ENCODE measurements at places on chromosomes 1 and 21.

GRCh38 chr1:78038491-78038939, 7.3 kb upstream of the GIPC2 start:
- DNase-seq, result peak; percentile 29

- DNase-seq, result no peak
These were observed 14.4 kb upstream of the SCCPDH start for GRCh38 chr1:246709835-246710234.

GRCh38 chr1:237033804-237034203, 8.2 kb upstream of the RYR2 start:
- DNase-seq, result no peak

DNA sequence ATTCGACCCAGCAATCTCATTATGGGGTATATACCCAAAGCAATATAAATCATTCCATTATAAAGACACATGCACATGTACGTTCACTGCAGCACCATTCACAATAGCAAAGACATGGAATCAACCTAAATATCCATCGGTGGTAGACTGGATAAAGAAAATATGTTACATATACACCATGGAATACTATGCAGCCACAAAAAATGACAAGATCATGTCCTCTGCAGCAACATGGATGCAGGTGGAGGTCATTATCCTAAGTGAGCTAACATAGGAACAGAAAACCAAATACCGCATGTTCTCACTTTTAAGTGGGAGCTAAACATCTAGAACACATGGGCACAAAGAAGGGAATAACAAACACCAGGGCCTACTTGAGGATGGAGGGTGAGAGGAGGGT, 115.5 kb downstream of the PTPN14 start:
- no peak for DNase-seq

- DNase-seq, result no peak
These were observed 7.6 kb upstream of the CNN3 start for GRCh38 chr1:94934551-94934950.

DNA sequence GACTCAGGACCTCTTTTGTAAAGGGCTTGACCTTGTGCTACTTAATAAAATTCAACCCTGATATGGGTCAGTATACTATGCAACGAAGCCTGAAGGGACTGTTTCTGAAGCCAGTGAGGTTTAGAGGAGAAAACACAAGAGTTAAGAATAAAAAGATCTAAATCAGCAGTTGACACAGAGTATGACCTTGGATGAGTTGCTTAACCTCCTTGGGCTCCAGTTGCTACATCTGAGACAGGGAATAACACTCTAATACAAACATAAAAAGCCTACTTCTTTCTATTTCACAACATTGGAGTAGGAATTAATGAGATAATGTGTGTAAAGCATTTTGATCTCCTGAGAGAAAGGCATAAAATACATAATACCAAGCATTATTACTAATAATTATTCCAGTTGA, 882.4 kb upstream of the ADGRL2 start:
- DNase-seq, result no peak

DNA sequence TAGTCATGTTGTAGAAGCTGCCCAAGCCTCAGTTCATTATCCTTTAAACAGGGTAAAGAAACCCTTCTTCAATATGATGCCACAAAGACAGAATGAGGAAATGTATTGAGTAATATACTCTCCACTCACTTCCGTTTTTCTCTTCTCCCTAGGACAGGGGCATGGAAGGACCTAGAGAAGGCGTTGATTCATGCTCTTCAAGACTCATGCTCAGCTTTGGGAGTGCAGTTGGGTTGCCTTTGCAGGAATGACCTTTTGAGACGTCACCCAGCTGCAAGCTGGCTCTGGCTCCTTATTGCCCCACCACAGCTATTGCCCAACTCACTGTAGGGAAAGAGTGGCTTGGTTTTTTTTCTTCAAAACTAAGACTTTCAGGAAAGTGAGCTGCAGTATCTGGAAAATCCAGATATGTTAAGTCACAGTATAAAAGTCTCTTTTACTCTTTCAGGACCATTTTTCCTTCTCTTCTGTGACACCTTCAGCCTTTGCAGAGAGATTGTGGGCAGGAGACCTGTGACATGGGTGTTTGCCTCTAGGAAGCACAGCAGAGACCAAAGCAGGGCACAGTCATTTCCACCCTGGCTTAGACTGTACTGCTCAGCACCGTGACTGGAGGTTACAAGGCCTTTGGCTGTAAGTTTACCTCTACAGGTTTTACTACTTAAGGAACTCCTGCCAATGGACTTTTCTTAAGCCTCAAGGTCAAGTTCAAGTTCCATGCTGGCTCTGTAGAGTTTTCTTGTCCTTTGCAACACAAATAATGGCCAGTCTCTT, 39.5 kb downstream of the XCL2 start:
- DNase-seq, result peak; percentile 12

DNA sequence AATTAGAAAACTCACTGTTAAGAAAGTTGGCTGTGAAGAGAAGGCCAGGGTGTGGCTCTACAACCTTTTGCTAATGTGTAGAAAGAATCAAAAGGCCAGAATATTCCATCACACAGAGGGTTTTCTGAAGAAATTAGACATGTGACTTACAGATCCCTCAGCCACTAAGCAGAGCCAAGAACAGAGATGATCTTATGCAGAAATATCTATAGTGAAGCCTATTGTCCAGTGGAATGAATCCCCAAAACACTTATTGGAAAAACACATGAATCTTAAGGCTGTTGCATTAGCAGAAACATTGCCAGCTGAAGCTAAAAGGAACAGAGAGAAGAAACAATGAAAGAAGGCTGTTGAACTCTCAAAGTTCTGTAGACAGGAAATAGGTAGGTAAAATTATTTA, 979.2 kb downstream of the MRPL39 start:
- DNase-seq, result no peak

- DNase-seq, result no peak
These were observed 2.4 kb downstream of the VPS13D start for GRCh38 chr1:12232221-12232620.

GRCh38 chr1:91712981-91713841, 172.7 kb downstream of the TGFBR3 start:
- no peak for DNase-seq

DNA sequence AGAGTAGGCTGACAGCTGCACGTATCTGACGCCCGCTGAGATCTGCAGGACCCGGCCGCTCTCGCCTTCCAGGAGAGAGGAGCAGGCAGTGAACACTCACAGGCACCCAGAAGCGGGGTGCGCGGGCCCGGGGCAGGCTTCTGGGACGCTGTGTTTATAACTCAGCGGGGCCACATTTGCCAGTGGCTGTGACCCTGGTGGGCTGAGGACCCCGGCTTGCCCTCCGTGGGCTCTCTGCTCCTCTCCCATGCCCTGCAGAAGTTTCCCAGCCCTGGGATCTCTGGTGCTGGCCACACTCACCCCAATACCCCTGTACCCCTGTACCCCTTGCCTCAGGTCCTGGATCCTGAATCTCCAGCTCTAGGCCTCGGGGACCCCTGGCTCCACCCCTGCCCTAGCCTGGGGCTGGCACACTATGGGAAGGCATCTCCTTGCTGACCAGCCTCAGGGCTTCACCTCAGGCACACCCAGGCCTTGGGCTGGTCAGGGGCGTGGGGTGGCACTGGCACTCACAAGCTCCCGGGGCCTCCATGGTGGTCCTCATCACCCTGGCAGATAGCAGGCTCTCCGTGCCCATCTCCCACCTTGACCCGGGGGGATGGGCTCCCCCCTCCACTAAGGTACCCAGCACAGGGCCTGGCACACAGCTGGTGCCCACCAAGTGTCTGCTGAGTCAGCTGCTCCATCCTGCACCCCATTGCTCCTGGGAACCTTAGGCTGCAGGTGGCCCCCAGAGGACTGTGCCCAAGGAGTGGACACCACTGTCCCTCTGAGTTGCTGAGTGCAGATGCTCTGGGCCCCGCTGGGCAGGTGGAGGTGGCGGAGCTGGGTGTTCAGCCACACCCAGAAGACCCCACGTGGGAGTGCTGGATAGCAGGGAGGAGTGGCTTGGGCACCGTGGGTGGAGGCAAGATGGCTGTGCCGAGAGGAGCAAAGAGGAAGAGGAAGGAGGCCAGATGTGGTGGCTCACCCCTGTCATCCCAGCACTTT, 32.4 kb downstream of the MORN1 start:
- DNase-seq, result no peak

- DNase-seq, result no peak
These were observed 32.7 kb downstream of the HSPG2 start for GRCh38 chr1:21904454-21904703.

DNA sequence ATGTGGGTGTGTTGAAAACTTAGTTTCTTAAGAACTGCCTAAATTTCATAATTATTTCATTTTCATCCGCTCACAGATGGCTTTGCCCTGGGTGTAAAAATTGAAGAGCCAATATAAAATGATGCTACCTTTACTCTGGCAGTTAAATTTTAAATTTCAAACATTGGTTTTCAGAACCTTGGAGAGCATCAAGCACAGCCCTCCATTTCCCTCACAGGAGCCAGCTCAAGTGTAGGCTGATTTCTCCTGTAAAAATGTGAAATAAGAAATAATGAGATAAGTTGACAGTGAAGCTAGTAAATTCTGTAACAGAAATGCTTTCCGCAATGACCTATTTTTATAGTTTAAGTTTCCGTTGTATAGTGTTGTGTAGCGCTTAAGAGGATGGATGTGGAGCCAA, 53.9 kb upstream of the AKT3 start:
- DNase-seq, result no peak

DNA sequence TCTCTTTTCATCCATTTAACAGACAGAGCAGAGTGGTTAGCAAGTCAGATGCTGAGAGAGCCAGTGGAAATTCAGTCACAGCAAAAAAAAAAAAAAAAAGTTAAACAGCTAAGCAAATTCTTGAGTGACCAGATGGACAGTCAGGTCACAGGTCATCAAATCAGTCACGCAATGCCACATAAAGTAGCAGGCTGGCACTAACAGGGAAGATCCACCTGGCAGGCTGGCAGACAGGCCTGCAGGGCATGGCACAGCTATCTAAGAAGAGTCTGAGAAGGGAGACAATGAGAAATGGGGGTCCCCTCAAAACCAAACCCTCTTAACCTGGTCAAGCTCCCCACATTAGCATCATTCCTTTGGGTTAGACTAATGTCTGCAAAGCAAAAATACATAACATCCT, 371.9 kb downstream of the TTLL7 start:
- no peak for DNase-seq

GRCh38 chr1:24897263-24898151, 32.6 kb downstream of the RUNX3 start:
- no peak for DNase-seq

- DNase-seq, result no peak
These were observed 43.1 kb upstream of the ETV3 start for GRCh38 chr1:157181258-157181657.

GRCh38 chr1:200628223-200628881, 7.8 kb upstream of the KIF14 start:
- DNase-seq, result no peak

GRCh38 chr21:36470294-36470693, 9.6 kb downstream of the CLDN14 start:
- DNase-seq, result no peak

- no peak for DNase-seq
These were observed 45.3 kb downstream of the RUNX3 start for GRCh38 chr1:24884751-24885150.

DNA sequence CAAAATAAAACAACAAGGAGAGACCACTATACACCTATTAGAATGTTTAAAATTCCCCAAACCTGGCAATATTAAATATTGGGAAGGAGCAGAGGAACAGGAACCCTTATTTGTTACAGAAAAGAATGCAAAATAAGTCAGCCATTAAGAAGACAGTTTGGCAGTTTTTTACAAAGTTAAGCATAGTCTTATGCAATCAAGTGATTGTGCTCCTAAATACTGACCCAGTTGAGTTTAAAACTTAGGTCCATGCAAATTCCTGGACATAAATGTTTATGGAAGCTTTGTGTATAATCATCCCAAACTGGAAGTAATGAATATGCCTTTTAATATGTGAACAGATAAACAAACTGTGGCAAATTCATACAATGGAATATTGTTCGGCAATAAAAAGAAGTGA, 72.9 kb upstream of the RGS4 start:
- no peak for DNase-seq

- DNase-seq, result peak; percentile 85
These were observed 32.4 kb upstream of the JUN start for GRCh38 chr1:58816072-58816746.

DNA sequence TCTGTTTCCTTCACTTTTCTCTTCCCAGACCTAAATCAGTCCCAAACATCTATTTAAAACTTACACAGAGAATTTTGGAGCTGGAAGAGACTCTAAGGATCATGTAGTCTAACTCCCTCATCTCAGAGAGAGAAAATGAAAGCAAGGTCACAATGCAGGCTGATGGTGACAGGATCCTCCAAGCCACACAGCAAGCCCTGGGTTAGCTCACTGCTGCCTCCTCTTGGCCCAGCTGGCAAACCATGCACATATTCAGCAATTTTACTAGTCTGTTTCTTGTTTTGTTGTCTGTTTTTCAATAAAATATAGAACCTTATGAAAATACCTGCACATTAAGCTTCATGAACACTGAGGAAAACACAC, 27.7 kb upstream of the LY9 start:
- DNase-seq, result no peak

DNA sequence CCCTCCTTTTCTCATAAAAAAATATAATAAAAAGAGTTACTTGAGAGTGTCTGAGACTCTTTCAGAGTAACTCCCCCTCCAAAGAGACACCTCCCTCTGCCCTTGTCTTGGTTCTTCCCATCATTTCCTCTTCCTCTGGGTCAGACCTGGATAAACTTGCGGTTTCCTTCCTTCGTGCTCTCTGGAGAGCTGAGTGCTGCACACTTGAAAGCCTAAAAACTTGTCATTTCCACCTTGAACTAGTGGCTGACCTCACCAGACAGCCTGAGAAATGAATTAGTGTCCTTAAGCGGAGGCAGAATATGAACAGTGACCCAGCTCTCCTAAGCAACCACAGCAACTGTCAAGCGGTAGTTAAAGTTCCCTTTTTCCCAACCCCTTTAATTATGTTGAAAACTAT, 88.4 kb upstream of the PROX1 start:
- no peak for DNase-seq

GRCh38 chr1:65238010-65238409, 71.3 kb upstream of the DNAJC6 start:
- DNase-seq, result no peak

DNA sequence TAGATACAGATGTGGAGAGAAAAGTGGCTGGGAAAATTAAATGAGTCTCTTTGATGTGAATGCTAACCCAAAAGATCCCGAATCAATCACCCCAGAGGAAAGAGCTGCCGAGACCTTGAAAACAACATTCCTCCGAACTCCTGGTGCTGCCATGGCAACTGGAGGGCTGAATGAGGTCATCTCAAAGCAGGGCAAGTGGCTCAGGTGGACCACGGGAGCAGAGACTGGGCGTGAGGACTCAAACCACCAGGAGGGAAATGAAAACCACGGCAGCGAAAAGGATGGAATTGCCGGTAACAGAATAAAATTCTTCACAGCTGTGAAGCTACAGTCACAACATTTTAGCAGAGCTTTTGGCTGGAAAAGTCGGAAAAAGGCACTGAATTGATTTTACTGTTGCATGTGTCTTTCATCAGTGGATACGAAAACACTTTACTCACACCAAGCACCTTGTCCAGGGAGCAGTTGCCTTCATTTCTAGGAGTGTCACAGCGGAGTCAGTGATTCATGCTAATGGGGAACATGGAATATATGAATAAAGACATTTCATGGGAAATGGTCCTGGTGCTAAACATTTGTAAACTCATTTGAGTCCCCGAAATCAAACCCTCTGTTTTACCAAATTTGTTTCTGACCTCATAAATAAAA, 23.2 kb upstream of the BECN2 start:
- DNase-seq, result peak; percentile 74

GRCh38 chr1:20610970-20611369, 22.1 kb downstream of the CDA start:
- no peak for DNase-seq

- DNase-seq, result no peak
These were observed 450.7 kb upstream of the ZP4 start for GRCh38 chr1:238341395-238341794.

- DNase-seq, result no peak
These were observed 799.5 kb downstream of the LTN1 start for GRCh38 chr21:28193189-28193588.

All from astrocyte (in vitro differentiated cells and primary cell).